ENCODE measurements at places on chromosomes 11 and 22. TPM values are rescaled to one million over a fixed set of nuclear protein-coding genes. Genes with fewer than 3 reads are reported as not detected.

DNA sequence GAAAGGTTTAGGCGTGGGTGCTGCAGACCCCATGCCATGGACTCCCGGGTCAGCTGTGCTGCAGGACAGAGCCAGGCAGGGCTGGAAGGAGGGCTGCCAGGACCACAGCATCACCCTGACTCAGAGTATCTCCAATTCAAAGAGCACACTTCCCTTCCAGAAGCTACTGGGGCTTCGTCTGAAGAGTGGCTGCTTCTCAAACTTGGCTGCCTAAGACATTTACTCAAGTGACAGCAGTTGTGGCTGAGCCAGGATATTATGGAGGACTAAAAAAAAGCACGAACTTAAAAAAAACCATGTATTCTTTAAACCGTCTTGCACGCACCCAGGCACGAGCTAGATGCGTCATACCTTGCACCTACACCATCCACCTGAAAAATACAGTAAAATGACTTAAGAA lies 13.0 kb upstream of the BID start:
- no peak for DNase-seq

DNA sequence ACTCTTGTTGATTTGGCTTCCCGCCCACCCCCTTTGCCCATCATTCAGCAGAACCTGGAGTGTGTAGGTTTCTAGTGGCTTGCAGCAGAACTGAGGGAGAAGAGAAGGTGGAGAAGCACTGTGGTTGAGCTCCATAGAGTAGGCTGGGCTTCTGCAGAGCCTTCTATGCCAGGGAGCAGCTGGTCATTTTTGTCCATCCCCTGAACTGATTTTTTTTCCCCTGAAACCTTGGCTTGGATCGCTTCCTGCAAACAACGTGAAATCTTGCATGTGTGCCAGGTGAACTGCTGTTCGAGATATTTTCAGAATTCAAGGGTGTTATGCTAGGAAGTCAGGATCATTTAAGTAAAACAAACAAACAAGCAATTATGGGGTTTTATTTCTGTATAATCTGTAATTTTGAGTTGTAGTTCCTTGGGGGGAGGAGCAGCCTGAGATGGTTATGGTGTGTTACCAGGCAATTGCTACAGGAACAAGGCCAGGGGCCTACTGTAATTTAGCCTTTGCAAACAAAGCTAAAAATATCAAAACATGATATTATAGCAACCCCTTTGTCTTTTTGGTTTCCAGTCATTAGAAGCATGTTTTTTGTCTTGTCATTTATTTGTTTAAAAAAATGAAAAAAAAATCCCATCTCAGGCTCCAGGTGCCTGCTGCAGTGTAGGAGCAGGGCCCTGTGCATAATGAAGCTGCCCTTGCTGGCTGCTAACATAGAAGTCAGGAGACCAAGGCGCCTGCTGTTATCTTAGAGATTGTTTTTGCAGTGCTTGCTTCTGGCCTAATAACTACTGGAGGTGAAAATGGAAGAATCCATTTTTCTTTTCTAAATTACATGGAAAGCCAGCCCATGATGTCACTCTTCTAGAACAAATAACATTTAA lies 152.4 kb upstream of the TTC12 start:
- DNase-seq = no peak

GRCh38 chr11:65559951-65560537 lies 1.9 kb upstream of the LTBP3 start:
- DNase-seq = no peak

GRCh38 chr11:65090628-65091027 lies 5.4 kb upstream of the VPS51 start:
- no peak for DNase-seq

DNA sequence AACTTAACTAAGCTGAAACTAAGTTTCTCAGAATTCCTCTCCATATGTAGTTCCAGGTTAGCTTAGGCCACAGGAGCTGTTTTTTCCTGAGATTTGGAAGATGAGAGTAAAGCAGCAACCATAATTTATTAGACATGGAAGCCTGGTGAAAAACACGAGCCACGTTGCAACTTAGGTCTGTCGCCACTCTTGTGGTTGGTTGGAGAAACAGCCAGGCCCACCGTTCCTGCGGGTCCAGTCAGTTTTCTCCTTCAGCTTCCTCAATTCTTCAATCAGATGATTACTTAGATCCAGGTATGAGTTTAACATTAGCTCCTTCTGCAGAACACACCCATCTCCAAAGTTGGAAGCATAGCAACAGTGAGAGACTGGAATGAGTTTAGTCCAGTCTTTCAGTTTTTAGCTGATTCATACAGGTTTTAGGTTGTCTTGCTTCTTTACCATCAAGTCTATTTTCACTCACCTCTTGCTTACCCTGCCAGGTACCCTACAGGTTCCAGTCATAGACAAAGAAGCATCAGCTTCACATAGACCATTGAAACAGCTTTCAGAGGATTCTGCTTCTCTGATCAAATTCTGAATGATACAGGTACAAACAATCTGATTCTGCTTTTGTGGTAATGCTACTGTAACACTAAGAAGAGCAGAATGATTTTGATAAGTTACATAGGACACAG lies 18.6 kb downstream of the CASP12 start:
- no peak for DNase-seq

GRCh38 chr22:32590556-32590955 lies 115.9 kb downstream of the FBXO7 start:
- DNase-seq = no peak

- no peak for DNase-seq
Measured at GRCh38 chr11:124760806-124761205, 1.3 kb downstream of the ESAM start.

DNA sequence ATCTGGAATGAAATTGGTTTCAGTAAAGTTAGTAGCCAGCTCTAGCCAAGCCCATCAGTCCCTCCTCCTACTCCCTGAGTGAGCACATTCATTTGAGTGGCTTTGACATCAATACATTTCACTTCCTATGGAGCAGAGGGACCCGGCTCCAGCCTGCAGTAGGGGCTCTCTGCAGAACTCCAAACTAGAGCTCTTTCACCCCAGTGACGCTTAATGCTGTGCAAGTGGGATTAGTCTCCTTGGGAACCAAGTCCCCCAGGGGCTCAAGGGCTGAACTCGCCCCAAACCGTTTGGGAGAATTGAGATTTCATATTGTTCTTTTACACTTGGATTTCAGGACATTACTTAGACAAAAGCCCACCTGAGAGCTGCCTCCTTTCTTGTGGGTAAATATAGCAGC lies 4.4 kb upstream of the FAM181B start:
- no peak for DNase-seq

- DNase-seq = no peak
Measured at GRCh38 chr11:120756931-120757330, 245.4 kb downstream of the GRIK4 start.

DNA sequence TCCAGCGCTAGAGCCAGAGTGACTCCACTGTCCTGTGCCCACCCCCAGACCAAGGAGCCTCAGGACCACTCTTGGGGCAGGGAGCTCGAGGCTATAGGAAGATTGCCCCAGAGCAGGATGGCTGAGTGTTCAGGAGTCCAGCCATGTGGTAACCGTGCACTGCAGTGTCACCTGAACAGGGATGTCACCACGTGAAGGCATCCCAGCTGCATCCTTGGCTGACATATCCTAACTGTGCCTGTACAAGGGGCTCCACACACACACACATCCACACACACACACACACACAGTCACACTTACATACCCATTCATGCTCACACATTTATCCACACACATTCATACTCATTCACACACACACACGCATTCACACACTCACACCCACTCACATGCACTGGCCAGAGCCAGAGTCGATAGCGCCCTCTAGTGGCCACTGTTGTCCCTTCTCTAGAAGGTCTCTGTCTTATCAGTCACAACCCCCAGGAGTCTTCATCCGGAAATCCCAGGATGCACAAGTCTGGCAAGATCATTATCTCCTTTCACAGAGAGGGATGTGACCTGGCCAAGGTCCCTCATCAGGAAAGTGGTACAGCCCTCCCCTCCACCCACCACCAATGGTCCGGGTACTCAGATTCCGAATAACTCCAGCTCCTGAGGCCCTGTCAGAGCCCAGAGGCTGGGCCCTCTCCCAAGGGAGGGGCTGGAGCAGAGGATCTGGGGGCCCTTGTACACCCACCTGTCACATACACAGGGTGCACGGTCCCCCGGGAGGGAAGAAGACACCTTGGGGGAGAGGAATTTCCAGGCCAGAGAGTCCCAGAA lies 55.1 kb downstream of the IGLL5 start:
- DNase-seq = no peak

- DNase-seq = peak; percentile 49
Measured at GRCh38 chr11:132734217-132734616, 798.1 kb downstream of the OPCML start.

- peak; percentile 39 for DNase-seq
Measured at GRCh38 chr11:33829430-33830141, 55.3 kb upstream of the FBXO3 start.

GRCh38 chr11:122096272-122097112 lies 19.5 kb downstream of the BLID start:
- no peak for DNase-seq

- no peak for DNase-seq
Measured at GRCh38 chr22:42873356-42873755, 16.3 kb upstream of the ARFGAP3 start.

DNA sequence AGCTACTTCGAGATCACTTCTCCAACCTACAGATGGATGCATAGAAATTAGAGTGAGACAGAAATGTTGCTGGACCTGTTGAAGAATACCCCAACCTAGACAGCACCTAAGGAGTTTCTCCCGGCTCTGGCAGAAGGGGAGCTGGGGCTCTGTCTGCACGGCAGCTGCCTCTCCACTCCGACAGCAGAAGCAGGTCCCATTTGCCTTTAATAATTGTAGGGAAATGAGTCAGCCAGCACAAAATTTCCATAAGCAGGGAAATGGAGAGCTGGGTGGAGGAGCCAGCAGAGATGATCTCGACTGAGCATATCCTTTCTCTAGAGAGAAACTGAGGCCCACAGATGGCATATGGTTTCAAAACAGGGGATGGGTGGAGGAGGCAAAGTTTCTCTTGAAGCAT lies 80.1 kb downstream of the EFCAB6 start:
- DNase-seq = no peak

- DNase-seq = no peak
Measured at GRCh38 chr11:10520562-10520961, 20.4 kb downstream of the RNF141 start.

DNA sequence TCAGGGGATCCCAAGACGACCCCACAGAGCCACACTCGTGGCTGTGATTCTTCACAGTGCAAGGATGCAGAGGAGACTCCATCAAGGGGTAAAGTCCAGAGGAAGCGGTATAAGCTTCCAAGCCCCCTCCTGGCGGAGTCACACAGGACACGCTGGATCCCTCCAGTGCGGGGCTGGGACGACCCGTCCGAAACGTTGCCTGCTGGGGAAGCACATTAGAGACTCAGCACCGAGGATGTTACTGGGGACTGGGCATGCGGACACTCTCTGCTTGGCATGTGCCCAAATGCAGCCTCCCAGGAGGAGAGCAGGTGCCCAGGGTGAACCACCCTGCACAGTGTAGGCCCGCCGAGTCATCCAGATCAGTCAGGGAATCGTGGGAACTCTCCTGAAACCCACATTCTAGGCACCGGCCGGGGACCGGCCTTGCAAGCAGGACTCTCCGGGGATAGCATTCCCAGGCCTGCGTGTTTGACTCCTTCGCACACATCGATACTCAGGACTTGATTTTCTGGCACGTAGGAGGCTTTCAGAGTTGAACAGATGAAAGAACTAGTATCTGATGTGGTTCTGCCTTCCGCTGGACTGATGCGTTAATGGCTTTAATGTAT lies 229.8 kb downstream of the TBC1D22A start:
- no peak for DNase-seq

IGLL1 gene
- not detected for polyA plus RNA-seq

RNF215 gene
- 11.4 TPM for polyA plus RNA-seq

MMP10 gene
- polyA plus RNA-seq = 0.97 TPM

RBX1 gene
- 71.7 TPM for polyA plus RNA-seq

UCP2 gene
- polyA plus RNA-seq = 4.7 TPM

OR8G1 gene
- not detected for polyA plus RNA-seq

SEPTIN3 gene
- 0.22 TPM for polyA plus RNA-seq

Measured in AG04450 (cell line).